ENCODE measurements at places on chromosomes 3 and 15.

DNA sequence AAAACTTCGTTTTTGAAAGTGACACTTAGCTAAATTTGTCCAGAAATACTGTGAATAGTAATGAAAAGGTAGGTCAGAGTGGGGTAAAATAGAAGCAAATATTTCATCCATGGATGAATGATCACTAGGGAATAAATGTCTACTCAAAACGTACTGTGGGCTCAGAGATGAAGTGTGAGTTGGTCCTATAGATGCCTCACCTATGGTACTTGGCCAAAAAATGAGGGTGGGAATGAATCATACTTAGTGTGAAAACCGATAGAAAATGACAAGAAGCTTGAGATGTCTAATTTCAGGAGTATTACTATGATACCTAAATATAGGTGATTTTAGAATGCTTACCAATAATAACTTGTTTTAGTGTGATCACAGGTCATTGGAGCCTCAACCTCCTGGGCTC lies 155.9 kb downstream of the GMNC start:
- DNase-seq = no peak

GRCh38 chr15:76644646-76645045 lies 260.5 kb downstream of the SCAPER start:
- DNase-seq = no peak

- no peak for DNase-seq
These were observed 12.7 kb downstream of the SEC61A1 start for GRCh38 chr3:128064962-128065361.

DNA sequence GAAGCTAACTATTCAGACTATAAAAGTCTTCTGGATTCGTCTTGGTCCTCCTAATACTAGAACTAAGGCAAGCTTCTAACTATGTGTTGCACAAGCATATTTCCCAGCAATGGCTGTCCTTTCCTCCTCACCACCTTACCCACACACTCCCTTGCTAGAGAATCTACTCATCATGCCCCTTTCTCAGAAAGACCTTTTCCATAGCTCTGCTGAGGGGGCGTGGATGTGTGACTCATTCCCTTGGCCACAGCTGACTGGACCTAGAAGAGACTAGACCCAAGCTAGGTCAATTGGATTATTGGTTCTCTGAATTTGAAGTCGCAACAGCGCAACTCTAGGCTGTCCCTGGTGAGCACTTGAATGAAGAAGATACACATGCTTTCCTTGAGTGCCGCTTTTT lies 47.1 kb downstream of the ERC2 start:
- no peak for DNase-seq

DNA sequence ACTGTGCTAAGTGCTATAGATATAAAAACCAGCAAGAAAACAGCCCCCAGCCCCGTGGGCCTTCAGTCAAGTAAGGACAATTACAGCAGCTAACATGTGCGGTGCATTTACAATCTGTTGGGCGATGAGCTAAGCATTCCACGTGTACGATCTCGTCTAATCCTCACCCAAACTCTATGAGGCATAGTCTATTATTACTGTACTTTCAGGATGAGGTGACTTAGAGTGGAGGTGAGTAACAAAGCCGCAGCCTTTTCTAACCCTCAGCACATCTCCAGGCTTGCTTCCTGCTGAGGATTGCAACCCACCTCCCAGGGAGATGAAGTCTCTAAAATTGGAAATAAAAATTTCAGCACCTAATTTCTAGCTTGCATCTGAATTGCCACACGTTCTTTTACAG lies 53.2 kb upstream of the MCF2L2 start:
- no peak for DNase-seq

DNA sequence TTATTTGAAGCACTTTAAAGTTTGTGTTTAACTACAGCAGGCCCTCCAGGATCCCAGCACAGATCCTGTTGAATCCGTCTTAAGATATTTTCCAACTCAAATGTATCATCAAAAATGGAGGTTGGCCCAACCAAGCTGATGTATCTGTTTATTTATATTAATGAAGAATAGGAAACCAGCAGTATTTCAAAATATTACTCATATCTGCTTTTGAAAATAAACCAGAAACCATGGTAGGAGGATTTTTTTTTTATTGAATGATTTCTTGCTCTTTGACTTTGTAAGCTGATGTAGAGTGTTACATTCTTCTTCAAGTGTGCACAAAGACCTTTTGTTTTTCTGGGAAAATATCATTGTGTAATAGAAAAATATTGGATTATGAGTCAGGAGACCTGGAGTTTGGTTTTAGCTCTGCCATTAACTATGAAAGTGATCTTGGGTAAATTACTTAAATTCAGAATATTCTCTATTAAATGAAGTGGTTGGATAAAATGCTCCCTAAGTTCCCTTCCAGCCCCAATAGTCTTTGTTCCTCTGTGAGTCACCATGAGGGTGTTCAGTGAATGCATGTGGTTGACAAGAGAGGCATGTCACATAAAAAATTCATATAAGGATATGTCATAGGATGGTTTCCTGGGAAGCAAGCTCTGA lies 221.3 kb upstream of the GAP43 start:
- no peak for DNase-seq

DNA sequence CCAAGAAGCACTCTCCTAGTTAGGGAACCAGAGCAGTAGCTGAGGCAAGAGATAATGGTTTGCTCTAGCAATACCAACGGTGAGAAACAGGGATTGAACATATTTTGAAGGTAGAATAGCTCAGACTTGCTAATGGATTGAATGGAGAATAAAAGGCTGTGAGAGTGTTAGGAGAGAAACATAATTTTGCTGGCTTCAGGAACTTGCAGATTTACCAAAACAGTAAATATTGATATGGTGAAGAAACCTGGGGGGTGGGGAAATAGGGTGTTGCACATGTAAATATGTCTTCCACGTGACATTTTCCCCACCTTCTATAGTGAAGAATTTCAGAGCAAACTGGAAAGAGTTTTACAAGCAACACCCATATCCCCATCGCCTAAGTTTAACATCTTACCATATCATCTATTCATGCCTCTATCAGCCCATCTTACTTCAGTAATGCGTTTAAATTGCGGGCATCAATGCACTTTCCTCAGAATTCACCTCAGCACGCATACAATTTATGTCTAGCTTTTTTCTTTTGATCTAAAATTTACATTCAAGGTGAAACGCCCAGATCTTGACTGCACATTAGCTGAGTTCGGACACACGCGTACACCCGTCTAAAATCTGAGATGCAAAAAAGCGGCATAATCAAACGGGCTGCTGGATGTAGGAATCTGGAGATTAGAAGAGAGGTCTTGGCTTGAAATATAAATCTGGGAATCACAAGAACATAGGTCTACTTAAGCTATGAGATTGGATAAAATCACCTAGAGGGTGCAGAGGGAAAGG lies 891 bp upstream of the NR1D2 start:
- DNase-seq = no peak

DNA sequence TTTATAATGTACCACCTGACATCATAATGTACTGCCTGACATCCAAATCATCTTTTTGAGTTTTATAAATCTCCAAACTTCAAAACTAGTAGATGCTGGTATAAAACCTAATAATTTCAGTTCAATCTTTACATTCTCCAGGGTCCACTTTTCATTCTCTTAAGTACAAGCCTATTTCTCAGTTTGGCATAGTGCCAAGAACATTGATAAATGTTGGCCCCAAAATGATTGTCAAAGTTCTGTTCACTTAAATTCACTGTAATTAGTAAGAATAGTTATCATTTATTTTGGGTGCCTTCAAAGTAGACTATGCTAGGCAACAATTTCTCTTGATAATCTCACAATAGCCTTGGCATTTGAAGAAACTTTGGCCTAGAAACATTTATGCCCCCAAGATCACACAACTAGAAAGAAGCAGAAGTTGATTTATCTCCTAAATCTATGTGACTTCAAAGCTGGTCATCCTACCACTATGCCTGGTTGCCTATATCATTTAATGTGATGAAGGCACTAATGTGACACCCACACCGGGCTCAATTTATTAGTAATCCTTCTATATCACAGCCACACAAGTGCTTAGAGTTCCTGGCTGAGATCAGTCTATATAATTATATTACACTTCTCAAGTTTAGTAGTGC lies 101.7 kb downstream of the ZNF609 start:
- DNase-seq = no peak

Data from nephron progenitor cell (in vitro differentiated cells).